Central memory CD4-positive, alpha-beta T cell (primary cell): ENCODE measurements at places on chromosomes 2 and 18.

GRCh38 chr2:236176417-236176816, 8.2 kb upstream of the GBX2 start:
- no peak for DNase-seq

DNA sequence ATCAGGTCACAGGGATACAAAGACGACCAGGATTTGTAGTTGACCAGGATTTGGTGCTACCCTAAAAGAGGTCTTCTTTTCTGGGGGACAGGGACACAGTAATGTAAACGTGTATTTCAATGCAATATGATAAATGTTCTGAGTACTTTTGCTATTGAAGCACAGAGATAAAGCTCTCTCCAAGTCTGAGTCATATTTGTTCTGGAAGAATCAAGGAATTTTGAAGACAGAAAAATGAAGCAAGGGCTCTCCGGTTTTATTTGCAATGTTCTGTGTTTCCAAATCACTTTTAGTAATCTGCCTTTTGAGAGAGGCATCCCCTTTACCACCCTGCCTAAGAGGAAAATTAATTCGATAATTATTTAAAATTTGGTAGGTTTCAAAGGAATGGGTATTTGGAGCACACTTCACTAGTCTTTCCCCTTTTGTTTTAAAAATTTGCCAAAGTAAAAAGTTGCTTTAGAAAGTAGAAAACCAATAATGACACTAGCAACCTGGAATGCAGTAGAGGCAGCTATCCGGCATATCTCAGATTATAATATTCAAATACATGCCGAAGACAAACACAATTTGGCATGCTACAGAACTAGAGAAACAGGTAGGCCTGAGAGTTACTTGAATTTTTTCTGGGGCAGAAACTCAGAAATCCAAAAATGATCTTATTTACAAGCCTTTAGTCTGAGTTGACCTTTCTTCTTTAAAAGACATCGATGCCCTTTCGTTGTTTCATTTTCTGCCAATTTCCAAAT, 82.7 kb downstream of the MREG start:
- DNase-seq, result no peak

DNA sequence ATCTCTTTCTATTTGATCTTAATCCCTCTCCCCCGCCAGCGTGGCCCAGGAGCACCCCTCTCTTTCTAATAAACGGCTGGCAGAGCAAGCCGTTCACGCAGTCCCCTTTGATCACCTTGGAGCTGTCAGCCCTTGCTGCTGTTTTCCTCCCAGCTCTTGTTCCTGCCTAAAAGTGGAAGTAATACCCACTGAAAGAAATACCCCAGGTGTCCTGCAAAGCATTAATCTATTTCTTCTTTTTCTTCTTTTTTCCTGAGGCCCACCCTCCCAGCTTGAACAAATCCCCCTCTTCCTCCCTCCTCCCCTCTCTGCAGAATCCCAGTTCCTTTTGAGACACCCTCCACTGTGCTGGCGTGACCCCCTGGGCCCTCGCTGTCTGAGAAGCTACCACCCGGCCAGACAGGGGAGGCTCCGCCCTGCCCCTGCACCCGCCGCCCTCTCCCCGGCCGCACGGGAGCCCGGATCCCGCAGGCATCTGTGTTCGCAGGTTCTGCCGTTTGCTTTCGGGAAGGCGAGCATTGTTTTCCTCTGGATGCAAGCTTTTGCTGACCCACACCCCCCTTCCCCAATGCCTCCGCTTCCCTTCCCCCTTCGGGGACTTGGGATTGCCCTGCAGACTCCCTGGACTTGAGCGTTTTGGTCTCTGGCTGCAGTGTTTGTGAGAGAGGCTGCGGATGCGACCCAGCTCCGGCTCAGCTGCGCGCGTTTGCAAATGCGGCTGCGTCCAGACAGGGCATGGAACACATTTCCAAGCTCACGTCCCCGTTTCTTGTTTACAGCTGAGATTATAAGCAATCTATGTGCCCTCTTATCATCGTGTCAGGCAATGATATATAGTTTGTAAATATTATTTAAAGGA, 631.5 kb downstream of the NYAP2 start:
- no peak for DNase-seq

DNA sequence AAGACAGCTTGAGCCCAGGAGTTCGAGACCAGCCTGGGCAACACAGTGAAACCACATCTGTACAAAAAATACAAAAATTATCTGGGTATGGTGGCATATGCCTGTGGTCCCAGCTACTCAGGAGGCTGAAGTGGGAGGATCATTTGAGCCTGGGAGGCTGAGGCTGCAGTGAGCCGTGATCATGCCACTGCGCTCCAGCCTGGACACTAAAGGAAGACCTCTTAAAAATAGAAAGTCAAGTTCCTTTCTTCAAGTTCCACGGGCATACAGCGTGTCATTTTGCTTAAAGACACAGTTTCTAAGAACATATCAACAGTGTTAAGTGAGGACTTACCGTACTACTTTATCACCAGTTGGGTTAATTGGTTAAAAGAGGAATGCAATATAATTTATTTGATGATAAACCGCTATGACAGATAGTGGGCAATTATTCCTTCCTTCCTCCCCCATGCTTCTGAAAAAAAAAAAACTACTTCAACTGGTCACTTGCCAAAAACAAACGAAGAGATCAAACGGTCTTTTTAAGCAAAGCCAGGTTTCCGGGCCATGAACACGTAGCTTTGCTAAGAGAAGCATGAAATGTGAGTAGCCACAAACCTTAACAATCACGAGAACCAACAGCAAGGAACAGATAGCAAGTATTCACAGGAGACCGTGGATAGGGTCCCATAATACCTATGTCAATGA, 21.4 kb downstream of the AP1S3 start:
- DNase-seq, result no peak

- no peak for DNase-seq
Measured at GRCh38 chr2:160022162-160022561, 40.3 kb downstream of the PLA2R1 start.

DNA sequence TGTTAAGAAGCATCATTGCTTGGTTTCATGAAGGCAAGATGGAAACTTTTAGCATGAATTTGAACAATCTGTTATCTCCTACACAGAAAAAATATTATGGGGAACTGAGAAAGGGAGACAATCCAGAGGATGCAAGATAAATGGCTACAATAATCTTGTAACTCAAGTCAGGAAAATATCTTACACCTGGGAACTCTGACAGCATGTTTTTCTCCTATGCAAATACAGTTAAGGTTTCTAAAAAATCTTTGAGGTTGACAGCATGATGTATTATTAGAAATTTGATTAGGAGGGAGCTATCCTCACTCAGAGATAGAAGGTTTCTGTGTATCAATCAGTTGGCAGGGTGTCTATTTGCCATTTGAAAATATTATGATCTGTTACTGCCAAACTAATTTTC, 75.6 kb downstream of the GPD2 start:
- DNase-seq, result no peak

DNA sequence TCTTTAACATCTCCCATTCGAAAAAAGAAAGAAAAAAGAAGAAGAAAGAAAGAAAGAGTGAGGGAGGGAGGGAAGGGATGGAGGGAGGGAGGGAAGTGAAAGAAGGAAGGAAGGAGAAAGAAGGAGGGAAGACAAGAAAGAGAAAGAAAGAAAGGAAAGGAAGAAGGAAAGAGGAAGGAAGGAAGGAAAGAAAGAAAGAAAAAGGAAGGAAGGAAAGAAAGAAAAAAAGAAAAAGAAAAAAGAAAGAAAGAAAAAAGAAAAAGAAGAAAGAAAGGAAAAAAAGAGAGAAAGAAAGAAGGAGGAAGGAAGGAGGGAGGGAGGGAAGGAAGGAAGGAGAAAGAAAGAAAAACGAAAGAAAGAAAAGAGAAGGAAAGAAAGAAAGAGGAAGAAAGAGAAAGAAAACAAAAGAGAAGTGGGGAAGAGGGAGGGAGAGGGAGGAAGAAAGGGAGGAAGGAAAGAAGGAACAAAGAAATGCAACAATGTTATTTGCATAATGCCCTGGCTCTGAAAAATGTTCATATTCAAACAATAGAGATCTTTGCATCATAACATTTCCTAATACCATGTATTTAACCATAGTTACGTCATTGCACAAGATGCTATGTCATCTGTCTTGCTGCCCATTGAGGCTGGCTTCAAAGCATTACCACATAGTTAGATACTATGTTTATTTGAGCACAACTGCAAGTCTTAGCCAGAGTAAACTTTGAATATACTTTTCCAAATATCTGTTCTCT, 550.6 kb downstream of the DSC3 start:
- DNase-seq, result no peak

DNA sequence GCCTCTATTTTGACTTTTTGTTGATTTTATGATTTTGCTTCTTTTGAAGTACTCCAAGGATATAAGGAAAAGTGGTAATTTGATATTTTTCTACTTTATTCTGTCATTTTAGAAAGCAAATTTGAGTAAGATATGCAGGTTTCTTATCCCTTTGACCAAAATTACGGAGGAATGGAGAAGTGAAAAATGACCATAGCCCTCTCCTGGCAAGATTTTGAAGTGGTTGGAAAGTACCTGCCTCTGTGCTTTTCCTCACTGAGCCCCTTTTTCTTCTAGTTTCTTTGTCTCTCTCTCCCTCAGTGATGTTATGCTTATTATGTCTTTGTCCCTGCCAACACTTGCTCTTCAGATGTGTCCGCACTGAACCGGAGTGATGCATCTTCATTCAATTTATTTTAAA, 898.1 kb downstream of the EPHA4 start:
- no peak for DNase-seq

DNA sequence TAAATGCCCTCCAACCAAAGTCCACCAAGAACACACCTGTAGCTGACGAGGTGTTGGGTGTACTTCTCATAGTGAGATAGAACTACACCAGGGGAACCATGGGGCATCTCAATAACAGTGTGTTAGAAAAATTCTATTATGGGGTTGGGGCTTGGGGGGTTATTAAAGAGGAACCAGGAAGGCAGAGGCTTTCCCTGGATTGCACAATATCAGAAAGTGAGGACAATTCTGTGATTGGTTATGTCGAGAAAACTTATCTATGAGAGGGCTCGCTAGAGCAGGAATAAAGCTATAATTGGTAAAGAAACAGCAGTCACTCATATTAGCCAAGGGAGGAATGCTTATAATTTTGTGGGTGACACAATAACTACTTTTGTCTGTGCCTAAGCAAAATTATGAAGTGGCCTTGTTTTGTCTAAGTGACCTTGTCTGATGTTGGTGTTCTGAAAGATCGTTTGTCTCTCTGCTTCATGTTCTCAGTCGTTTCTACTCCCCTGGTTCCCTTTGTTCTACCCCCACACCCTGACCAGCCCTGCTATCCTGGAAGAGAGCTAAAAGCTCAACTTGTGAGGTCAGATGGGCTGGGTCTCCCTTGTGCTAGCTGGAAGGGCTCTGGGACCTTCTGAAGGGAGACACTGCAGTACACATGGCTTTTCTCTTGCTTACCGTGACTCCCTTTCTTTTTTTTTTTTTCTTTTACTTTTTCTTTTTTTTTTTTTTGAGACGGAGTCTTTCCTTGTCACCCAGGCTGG, 21.6 kb upstream of the INO80C start:
- no peak for DNase-seq

DNA sequence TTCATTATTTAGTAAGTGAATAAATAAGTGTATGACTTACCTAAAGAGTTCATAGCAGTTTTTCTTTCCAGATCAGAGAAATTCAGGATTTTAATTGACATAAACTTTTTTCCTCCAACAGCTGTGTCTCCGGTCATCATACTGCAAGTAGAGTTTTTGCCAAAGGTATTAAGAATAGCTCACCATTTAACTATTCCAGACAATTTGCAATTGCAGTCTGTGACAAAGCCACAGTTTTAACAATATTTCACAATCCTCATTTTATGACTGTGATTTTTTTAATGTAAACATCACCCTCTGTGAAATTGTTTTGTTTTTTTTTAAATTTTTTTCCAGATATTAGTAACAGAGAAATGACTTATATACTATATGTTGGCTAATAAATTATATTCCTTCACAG, 199.1 kb downstream of the TRIB2 start:
- DNase-seq, result no peak

- DNase-seq, result no peak
Measured at GRCh38 chr18:23067236-23067635, 68.0 kb upstream of the CABLES1 start.

GRCh38 chr18:30903566-30903965, 139.0 kb downstream of the DSC3 start:
- DNase-seq, result no peak
